ENCODE measurements at places on chromosomes 5 and 9.

GRCh38 chr5:37846786-37847310, 7.0 kb upstream of the GDNF start:
- no peak for DNase-seq

GRCh38 chr5:108561416-108562204, 179.7 kb upstream of the FBXL17 start:
- no peak for DNase-seq

GRCh38 chr9:95443301-95443700, 73.5 kb downstream of the PTCH1 start:
- no peak for DNase-seq

DNA sequence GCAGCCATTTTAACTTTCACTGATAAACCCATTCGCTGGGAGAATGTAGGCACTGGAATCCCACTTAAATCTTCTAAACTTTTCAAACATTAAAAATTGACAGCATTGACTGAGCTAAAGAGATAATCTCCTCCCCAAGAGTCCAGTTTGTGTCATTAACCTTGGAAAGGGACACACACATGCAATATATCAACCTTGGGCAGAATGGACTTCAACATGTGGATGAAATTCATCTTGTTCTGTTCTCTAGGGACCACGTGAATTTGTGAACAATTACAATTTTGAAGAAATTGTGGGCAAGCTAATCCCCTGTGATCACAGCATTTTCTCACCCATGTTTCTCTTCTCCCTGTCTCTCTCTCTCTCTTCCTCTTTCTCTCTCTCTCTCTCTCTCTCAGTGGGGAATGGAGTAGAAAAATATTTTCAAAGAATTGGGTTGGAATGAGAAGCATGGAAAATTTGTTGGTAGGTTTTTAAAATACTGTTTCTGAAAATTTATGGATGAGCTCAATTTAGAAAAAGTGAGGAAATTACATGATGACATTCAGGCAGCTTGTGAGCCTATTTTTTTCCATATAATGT, 553.7 kb downstream of the EBF1 start:
- no peak for DNase-seq

GRCh38 chr5:75200776-75201175, 35.9 kb downstream of the ANKRD31 start:
- DNase-seq: no peak

- no peak for DNase-seq
Observed at GRCh38 chr5:10734037-10734709, 26.9 kb downstream of the DAP start.

DNA sequence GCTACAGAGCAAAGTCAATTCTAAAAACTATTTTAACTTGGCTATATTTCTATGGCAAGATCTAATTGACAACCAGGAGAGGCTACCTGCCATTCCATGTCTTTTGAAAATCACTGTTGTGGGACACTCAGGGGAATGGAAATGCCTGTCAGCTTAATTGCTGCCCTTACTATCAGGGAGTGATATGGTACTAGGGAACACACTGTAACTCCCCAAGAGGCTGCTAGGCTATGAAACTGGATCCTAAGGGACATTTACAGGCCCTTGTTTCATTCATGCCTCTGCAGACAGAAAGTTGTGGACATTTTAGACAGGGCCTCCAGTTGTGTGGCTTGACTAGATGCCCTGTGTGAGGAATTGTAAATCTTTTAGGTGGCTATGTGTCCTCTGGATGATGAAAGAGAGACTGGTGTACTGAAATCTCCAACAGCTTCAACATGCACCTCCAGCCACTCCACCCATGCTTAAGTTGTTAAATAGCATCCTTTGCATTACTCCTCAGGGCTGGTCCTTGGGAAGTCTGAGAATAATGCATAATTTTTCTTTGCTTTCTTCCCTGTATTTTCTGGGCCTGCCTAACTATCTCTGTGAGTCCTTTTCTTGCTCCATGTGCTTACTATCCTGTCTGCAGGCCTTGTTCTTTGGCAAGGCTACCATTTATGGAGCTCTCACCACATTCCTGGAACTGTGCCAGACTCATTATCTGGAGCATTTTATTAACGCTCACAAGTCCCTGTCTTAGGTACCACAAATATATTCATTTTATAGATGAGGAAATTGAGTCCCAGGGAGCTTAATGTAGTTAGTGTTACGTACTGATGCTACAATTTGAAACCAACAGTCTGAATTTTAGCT, 3.2 kb downstream of the MROH2B start:
- DNase-seq: no peak

- DNase-seq: no peak
Observed at GRCh38 chr5:151864061-151864748, 60.4 kb downstream of the GLRA1 start.

DNA sequence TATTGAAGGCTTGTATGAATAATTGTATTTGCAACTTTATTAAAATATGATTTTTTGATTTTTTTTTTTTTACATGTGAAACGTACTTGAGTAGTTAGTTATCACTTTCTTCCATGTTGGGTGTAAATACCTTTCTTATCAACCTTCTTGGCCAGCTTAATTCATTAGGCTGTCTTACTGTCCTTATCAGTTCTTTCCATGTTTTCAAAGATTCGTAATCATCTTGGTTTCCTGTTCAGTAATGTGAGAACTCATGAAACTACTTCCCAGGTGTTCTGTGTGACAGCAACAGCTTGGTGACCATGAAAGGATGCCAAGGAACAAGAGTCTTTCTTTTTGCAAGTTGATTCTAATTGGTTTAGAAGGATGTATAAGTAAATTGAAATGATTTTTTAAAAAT, 100.0 kb downstream of the ADGRV1 start:
- no peak for DNase-seq

DNA sequence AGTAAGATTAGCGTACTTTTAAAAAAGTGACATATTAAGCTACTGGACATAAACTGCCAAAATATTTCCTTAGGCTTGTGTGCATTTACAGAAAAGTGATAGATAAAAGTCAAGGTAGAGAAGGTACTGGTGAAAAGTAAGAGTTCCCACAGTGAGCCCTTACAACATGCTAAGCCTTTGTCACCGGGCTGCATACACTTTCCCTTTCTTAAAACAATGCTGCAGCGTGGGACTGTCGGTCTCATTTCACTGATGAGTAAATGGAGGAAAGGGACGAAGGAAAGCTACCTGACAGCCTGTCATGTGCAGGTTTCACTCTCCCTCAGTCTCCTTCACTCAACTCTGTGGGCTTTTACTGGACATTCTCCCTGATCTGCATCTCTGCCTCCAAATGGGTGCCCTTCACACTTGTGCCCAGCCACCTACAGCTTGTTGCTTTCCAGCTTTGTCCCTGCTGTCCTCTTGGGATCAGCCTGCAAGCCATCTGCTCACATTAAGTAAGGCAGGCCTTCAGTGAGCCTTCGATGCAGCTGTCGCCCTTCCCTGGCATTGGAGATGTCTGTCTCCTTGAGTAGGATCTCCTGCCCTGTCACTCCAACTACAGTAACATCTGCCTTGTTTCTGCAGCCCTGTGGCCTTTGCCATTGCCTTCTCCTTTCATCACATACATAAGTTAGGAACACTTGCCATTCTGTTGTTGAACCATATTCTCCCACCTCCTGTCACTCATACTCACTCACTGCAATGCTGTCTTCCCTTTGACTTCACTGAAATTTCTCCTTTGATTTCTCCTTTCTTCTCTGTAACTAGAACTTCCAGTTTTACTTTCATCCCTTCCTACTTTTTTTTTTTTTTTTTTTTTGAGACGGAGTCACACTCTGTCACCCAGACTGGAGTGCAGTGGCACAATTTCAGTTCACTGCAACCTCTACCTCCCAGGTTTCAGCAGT, 9.3 kb upstream of the ROPN1L start:
- no peak for DNase-seq

- DNase-seq: no peak
Observed at GRCh38 chr5:37495210-37495609, 116.1 kb downstream of the WDR70 start.

- no peak for DNase-seq
Observed at GRCh38 chr9:89879276-89879675, 274.5 kb downstream of the GADD45G start.

- no peak for DNase-seq
Observed at GRCh38 chr5:8458038-8458383, 589.1 kb downstream of the MTRR start.

DNA sequence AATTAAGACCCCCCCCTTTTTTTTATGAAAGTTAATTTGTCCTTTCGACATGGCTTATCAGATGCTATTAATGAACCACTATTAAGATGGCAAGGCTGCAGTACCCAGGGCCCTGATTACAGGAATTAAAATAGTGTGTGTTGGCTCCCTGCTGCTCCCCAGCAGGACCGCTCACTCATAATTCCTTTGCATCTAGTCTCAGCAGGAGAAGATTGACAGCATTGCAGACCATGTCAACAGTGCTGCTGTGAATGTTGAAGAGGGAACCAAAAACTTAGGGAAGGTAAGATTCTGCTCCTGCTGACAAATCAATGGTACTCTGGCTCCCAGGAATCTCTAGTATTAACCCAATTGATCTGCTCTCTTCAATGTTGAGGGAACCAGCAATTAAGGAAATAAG, 61.0 kb downstream of the STX17 start:
- no peak for DNase-seq
